AG09309 (cell line): ENCODE measurements at places on chromosomes 5 and 9.

DNA sequence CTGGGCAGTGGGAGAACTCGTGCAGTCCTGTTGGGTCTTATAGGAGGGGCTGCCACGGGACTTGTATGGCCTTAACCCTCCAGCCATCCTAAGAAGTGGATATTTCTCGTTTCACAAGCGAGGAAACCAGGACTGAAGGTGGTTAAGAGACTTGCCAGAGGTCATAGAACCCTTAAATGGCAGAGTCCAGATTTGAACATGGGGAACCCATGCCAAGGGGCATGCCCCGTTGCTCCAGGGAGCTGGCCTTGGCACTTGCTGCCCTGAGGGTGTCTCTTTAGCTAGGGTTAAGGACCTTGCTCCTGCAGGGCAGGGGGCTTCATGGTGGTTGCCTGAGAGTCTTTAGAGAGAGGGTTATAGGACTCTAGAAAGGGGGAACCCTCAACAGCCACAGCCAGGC is 63.4 kb downstream of the DAB2IP start:
- DNase-seq, result no peak

DNA sequence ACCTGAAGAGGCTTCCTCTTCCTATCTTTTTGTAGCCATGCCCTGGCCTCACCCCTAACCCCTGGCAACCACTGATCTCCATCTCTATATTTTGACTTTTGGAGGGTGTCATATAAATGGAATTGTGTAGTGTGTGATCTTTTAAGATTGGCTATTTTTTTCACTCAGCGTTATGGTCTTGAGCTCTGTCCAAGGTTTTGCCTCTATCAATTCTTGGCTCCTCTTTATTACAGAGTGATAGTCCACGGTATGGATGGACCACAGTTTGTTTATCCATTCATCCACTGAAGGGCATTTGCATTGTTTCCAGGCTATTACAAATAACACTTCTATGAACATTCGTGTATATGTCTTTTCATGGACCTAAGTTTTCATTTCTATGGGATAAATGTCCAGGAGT is 209.8 kb upstream of the IER5L start:
- DNase-seq, result no peak

- no peak for DNase-seq
Measured at GRCh38 chr9:70479880-70480291, 65.4 kb upstream of the KLF9 start.

DNA sequence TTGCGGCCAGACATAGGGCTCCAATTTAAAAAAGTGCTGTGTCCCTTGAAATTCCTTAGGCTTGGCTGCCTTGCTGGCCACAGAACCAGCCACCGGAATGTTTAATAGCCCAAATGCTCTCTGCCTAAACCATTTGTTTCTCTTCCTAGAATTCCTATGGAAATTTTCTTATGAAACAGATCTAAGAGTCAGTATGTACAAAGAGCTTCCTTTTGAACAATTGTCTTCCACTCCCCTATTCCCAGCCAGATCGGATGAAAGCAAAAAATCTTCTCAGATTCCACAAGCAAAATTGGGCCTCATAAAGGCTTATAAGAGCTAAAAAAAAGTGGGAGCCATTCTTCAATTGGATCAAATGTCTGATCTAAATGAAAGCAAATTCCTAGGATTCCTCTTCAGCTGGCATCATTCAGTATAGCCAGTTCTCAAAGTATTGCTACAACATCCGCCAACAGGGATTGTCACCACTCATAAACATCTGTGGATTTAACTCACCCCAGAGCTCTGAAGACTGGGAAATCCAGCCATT is 104.3 kb downstream of the CEMIP2 start:
- no peak for DNase-seq

- no peak for DNase-seq
Measured at GRCh38 chr5:32317041-32317440, 4.3 kb upstream of the MTMR12 start.

GRCh38 chr5:114166081-114166480 is 195.8 kb upstream of the KCNN2 start:
- DNase-seq, result no peak
